ENCODE measurements at places on chromosomes 7 and 10.

- no peak for DNase-seq
Measured at GRCh38 chr10:452512-453426, 236.7 kb downstream of the DIP2C start.

GRCh38 chr10:7159928-7160327, 250.9 kb downstream of the SFMBT2 start:
- no peak for DNase-seq

DNA sequence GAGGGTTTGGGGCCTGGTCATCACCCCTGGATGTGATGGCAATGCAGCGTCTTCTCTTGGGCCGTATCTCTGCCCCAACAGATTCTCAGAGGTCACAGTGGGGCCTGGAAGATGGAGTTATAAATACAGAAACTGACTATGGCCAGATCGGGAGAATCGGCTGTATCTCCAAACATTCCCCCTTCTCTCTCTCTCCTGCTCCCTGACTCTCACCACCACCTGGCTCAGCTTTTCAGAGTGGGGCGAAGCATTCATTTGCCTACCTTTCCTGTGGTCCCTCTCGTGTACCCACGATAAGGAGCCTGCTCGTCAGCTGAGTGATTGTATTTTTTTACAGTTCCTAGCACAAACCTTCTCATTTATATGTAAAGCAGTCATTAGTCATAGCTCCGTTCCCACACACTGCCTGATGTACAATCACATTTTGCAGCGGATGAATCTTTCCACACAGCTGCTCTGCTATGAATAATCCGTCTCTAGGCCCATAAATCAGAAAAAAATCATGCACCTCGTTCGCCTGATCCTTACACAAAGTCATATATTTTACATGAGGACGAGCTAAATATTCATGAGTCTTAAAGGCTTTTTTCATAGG, 23.2 kb upstream of the BTRC start:
- no peak for DNase-seq

- DNase-seq = no peak
Measured at GRCh38 chr7:55533050-55533728, 39.1 kb downstream of the VOPP1 start.

- DNase-seq = no peak
Measured at GRCh38 chr7:127478024-127478355, 85.5 kb upstream of the ZNF800 start.

DNA sequence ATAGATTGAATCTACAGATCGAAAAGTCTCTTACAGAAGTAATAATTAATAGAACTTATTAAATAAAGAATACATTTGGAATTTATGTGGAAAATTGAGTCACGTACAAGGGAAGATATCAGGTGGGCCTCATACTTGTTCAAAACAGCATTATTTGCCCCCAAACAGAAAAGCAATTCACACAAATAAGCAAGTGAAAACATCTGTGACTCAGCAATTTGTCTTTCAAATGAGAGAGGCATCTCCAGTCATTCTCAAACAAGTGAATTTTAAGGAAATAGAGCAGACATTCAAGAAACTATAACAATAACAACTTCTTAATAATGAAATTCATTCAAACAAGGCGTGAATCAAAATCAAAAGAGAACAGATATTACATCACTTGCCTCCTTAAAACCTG, 50.1 kb downstream of the SEMA3A start:
- DNase-seq = no peak

DNA sequence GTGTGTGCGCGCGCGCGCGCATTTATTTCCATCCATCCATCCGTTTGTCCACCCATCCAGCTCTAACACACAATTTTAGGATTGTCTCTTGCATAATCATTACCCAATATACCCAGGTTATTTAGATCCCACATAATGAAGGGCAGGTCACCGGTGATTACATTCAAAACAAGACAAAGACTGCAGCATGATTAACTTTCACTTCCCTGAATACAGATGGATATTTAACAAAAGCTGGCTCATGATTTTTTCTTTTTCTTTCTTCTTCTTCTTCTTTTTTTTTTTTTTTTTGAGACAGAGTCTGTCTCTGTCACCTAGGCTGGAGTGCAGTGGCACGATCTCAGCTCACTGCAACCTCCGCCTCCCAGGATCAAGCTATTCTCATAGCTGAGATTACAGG, 86.2 kb downstream of the SH3PXD2A start:
- DNase-seq = no peak

- no peak for DNase-seq
Measured at GRCh38 chr10:85212526-85212925, 884.1 kb downstream of the CCSER2 start.

DNA sequence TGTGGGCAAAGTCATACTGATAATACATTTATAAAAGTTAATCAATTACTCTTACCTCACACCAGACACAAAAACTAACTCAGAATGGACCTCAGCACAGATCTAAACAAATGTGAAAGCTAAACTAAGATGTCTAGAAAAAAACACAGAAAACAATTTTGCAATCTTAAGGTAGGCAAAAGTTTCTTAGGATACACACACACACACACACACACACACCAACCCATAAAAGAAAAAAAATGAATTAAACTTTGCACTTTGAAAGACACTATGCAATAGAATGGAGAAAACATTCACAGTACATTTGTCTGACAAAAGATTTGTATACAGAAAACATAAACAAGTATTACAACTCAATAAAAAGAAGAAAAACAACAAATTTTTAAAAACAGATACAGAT, 70.8 kb upstream of the ZNRF2 start:
- no peak for DNase-seq

- DNase-seq = no peak
Measured at GRCh38 chr7:40019558-40019957, 69.5 kb downstream of the CDK13 start.

- no peak for DNase-seq
Measured at GRCh38 chr10:33363106-33363505, 28.6 kb upstream of the NRP1 start.

- no peak for DNase-seq
Measured at GRCh38 chr10:53638006-53638405, 865.4 kb upstream of the MBL2 start.

DNA sequence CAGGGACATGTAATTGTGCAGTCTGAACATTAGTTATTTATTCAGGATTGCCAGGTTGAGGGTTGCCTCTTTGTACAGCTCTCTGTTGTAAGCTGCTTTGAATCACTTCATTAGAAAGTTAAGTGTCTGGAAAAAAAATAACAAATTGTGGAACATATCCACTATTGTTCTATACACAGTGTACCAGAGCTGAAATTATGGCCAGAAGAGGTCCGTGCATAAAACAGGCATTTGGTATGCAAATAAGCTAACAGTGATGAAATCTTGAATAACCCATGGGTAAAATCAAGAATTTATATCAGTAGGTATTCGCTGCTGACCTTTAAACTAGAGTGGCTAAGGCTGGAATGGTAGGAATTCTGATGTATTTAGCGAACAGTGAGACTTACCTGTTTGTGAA, 152.1 kb downstream of the LHFPL3 start:
- no peak for DNase-seq

GRCh38 chr7:106452031-106452851, 167.5 kb upstream of the NAMPT start:
- DNase-seq = no peak

DNA sequence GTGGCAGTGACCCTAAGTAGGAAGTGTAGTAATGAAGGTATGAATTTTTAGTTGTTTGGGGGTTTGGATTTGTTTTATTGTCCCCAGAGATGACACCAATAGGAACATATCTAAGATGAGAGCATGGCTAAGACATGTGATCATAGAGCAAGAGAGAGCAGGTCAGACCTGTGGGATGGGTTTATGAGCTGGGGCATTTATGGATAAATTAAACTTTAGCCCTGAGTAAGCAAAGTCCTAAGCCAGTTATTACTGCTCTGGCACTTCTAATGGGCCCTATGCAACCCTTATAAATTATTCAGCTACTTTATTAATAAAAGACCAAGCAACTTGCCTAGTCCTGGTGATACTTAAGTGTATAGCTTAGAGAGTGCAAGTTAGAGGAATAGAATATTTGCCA, 85.1 kb downstream of the LRRC4 start:
- DNase-seq = no peak

- no peak for DNase-seq
Measured at GRCh38 chr7:78020874-78021249, 222.3 kb downstream of the PHTF2 start.

DNA sequence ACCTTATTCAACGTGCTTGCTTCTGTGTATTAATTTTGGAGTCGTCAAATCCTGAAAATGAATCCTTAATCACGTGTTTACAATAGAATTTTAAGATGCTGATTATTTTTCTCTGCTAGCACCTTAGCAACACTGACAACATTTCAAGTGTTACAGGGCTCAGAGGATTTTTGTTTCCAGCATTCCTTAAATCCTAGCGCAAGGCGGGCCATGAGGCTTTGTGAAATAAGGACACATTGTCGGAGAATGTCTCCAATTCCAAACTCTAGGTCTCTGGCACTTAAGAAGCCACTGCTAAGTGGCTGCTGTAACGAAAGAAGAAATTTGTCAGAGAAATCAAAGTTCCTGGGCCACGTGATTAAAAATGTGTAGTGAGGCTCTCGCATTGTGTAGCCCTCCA, 390.9 kb upstream of the CELF2 start:
- DNase-seq = no peak

- no peak for DNase-seq
Measured at GRCh38 chr10:89469517-89469916, 55.1 kb downstream of the IFIT5 start.

DNA sequence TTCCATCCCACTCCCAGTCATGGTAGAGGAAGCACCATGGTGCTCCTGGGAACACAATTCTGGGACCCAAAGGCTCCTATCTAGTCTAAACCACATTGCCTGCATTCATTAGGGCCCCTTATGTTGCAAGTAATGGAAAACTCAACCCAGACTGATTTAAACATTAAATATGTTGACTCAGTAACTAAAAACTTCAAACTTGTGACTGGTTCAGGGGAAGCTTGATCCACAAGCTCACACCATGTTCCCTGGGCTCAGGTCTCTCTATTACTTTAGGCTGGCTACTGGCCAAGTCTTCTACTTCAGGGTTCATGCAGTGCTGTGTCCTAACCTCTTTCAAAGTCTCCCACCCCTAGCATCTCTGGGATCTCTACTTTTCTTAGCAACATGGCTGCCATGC, 13.1 kb downstream of the WNT16 start:
- no peak for DNase-seq

GRCh38 chr7:55086413-55087201, 67.8 kb downstream of the EGFR start:
- DNase-seq = no peak

DNA sequence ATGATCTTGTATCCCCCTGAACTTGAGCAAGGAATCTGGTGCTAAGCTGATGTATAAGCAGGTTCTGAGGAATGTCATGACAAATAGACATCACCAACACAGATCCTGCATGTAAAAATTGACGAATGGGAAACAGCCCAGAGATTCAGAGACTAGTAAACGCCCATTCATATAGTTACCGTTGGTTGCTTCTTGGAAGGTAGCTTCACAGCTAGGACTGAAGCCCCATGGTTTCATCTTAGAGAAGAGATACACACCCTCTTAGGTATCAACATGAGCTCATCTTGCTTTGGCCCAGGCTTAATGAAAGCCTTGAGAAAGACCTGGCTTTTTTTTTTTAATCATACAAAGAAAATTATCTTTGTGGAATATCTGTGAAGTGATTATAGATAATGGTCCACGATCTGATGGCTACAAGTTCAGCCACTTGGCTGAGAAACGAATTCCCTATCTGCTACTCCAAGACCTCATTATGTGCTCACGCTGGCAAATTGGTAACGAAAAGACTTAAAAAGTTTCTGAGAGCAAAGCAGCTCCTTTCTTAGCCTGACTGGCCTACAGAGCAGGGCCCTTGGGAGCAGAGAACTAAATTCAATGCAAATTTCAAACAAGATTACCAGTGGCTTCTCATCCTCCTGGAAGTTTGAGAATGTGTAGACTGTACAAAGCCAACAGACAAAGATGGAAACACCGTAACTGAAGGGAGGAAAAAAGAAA, 181.1 kb downstream of the NRP1 start:
- no peak for DNase-seq

DNA sequence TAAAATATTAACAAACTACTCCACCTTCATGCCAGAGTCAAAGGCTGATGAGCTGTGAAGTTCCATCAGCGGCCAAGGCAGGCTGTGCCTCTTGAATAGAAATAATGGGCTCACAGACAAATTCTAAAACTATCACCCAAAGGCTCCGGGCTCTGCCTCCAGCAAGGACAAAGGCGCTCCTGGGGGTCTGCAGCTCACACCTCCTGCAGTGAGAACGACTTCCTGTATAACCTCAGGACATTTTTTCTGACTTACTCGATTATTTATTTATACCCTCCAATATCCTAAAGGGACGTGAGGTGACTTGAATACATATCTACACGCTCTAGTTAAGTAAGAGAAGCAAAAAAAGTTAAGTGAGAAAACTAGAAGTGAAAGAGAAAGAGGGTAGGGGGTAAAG, 500.7 kb downstream of the CCSER2 start:
- no peak for DNase-seq

DNA sequence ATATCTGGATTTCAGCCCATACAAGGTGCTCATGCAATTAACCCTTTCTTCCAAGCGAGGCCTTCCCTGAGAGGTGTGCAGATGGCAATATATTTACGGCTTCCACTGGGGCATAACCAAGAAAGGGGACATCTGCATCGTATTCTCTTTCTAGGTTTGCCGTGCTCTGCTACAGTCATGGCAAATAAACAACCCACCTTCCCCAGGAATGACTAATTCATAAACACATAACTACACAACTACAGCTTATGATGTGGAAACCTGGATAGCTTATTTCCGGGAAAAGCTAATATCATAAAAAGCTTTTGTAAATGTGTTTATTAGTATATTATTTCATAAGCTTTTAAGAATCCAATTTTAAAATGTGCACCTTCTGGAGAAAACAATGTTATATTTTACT, 120.0 kb downstream of the CAMK1D start:
- DNase-seq = no peak

DNA sequence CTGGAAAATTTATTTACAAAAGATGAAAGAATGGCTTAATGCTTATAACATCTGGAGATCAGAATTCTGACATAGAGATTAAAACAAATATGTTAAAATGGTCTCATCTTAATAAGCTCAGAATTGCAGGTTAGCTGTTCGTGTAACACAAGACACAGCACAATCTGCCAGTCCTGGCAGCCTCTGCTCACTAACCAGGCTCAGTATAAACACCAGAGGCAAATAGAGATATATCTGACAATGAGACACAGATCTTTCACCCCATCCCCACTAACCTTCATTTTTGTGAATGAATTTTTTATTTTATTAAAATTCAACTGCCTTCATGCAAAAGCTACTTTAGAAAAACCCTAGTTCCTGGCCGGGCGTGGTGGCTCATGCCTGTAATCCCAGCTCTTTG, 51.8 kb downstream of the RELN start:
- no peak for DNase-seq

GRCh38 chr10:121865554-121865953, 62.3 kb downstream of the ATE1 start:
- DNase-seq = no peak

GRCh38 chr10:132069122-132069848, 3.5 kb downstream of the JAKMIP3 start:
- DNase-seq = no peak

- no peak for DNase-seq
Measured at GRCh38 chr10:95820363-95820762, 64.4 kb downstream of the ENTPD1 start.

- DNase-seq = no peak
Measured at GRCh38 chr7:155530601-155531000, 15.8 kb downstream of the CNPY1 start.

All from esophagus squamous epithelium (tissue), 5 donors.